Cortex of kidney (tissue), 1 donor: ENCODE measurements at places on chromosomes 13 and 19.

- DNase-seq = no peak
These were observed 111.2 kb upstream of the CLDN10 start for GRCh38 chr13:95441326-95441725.

DNA sequence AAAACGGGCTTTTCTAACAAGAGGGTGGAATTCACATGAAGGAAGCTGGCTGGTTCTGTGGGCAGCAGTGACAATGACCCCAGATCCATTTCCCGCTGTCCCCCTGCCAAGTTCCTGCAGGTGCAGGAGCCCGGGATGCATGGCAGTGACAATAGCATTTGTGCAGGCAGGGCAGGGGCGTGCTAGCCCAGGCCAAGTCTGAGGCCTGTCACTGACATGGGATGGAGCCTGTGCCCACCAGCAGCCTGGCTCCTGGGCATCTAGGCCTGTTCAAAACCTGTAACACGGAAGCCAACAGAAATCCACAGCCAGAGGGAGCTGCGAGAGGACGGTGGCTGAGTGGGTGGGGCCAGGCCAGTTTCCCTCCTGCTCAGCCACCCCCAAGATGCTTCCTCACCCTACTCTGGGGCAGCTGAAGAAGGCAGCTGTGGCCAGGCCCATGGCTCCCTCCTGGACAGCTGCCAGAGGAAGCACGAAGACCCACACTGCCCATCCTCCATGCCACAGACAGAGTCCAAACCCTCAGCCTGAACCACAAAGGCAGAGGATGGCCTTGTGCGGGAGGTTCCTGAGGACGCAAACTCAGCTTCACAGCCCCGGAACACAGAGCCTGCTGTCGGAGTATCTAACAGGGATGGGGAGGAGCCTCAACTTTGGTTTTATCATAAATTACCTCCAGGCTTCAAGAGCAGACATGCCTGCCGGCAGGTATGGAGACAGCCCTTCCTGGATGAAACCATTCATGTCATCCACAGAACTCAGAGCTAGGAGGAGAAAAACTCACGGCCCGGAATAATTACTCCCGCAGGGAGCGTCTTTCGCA, 74.0 kb downstream of the CEBPG start:
- DNase-seq = no peak

- DNase-seq = no peak
These were observed 568 bp downstream of the ATP11A start for GRCh38 chr13:112690283-112690929.

DNA sequence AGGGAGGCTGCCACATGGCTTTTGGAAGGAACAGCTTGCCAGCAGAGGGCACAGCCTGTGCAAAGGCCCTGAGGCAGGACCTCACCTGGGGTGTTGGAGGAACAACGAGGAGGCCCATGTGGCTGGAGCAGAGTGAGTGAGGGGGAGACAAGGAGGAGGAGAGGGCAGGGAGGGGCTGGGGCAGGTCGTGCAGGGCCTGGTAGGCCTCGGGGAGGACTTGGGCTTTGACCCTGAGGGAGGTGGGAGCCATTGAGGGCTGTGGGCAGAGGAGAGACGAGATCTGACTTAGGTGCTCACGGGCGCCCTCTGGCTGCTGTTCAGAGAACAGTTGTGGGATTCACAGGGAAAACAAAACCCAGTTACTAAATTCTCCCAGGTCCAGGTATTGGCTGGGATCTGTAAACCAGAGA, 25.2 kb downstream of the ZNRF4 start:
- DNase-seq = no peak

- DNase-seq = no peak
These were observed 121.9 kb upstream of the TMTC4 start for GRCh38 chr13:100796463-100796862.

- no peak for DNase-seq
These were observed 35.7 kb downstream of the NHLRC3 start for GRCh38 chr13:39073983-39074382.

GRCh38 chr19:7074705-7075282, 5.3 kb downstream of the ZNF557 start:
- DNase-seq = no peak

DNA sequence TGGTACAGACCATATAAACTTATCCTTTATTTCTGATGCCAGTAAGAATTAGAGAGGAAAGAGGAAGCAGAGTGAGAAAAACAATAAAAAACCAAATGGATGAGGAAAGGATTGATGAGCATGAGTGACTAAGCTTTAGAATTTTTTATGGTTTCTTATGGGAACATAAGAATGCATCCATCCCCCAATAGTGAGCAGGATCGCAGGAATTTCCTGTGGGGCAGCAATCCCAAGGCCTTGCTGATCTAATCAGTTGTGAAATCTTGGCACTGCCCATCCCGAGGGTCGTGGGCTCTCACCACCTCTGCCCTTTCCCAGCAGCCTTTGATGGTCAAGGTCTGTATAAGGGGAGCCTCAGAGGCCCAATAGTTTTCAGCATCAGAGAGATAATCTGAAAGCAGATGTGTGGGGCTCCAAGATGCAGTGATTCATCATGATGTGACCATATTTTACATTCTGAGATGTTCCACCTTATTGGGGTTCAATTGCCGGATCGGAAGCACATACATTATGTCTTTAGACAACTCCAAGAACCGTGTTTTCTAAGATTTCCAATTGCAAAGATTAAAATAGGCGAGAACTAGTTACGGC, 222.1 kb downstream of the DNAJC15 start:
- no peak for DNase-seq

GRCh38 chr19:42521346-42522030, 6.8 kb downstream of the CEACAM1 start:
- DNase-seq = no peak

GRCh38 chr19:12611361-12611699, 610 bp downstream of the ZNF791 start:
- DNase-seq = no peak

- no peak for DNase-seq
These were observed 69.6 kb downstream of the STK24 start for GRCh38 chr13:98507282-98507797.

GRCh38 chr19:38321646-38322196, 2.1 kb downstream of the KCNK6 start:
- DNase-seq = no peak

DNA sequence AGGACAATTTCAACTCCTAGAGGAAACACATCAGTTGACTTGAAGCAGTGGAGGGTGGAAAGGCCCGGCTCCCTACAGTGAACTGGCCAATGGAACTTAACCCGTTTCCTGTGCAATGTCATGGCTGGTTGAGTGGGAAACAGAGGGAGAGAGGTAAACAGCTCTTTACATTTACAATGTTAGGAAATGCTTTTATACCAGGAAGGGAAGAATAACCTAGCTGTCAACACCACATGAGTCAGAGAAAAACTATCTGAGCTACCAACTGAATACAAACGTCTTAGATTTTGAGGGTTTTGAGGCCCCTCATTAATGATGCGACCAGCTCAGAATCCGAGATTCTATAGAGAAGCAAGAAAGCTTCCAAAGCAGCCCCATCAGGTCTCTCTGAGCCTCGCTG, 36.7 kb downstream of the CARD8 start:
- no peak for DNase-seq

- DNase-seq = no peak
These were observed 14.2 kb downstream of the ZIC2 start for GRCh38 chr13:99995589-99996380.

DNA sequence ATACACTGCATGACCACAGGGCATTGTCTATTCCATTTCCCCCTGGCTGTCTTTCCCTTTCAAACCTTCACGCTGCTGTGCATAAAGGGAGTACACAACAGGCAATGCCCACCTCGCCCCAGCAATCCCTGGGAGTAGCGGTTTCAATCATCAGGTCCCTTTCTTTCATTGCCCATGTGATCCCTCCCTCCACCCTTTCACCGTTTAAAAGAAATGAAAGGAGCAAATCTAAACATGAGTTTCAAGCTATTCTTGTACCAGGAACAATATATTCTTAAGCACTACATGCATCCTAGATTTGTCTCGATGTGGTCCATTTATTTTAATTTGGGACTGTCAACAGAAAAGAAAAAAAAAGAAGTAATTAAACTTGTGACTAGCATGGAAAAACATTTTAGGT, 123.4 kb upstream of the ARGLU1 start:
- DNase-seq = no peak

GRCh38 chr19:37963190-37963936, 56.4 kb downstream of the SIPA1L3 start:
- DNase-seq = no peak

DNA sequence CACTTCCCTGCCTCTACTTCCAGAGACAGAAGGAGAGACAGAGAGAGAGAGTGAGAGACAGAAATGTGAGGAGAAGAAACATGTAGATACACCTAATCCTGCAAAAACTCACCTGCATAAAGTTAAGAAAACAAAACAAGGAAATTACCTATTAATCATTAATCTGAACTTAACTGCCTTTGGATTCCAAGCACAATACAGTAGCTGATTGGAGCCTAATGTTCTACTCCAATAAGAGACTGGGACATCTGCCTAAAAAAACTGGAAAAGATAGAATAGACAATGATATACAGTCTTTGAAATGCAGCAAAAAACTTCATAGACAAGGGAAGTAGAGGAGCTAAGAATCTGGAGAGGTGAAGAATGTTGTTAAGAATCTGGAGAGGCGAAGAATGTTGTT, 910.2 kb upstream of the SLC10A2 start:
- no peak for DNase-seq

- no peak for DNase-seq
These were observed 250.2 kb downstream of the ABCC4 start for GRCh38 chr13:95050800-95051615.

DNA sequence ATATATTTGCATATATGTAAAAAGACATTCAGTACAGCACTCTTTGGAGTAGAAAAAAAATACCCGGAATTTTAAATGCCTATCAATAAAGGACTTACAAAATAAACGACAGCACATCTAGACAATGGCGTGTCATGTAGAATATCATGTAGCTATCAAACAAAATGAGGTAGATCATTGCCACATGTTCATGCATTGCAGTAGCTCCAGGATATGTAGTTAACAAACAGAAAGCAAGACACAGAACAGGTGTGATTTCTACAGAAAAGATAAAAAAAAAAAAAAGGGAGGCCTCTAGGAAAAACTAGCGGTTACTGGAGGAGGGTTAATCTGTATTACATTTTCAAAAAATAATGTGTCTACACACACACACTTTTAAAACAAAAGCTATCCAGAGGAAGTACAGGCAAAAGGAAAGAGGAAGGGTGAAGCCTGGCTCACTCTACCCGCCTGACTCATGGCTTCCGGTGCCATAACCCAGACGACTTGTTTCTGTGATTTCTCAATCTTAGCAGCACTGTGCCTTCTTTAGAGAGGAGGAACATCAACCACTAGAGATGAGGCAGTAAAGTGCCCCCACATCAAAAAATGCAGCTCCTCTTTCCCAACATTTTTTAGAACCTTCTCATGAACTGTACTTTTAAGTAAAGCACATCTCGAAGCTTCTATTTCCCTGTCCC, 6.9 kb downstream of the KCTD12 start:
- no peak for DNase-seq

DNA sequence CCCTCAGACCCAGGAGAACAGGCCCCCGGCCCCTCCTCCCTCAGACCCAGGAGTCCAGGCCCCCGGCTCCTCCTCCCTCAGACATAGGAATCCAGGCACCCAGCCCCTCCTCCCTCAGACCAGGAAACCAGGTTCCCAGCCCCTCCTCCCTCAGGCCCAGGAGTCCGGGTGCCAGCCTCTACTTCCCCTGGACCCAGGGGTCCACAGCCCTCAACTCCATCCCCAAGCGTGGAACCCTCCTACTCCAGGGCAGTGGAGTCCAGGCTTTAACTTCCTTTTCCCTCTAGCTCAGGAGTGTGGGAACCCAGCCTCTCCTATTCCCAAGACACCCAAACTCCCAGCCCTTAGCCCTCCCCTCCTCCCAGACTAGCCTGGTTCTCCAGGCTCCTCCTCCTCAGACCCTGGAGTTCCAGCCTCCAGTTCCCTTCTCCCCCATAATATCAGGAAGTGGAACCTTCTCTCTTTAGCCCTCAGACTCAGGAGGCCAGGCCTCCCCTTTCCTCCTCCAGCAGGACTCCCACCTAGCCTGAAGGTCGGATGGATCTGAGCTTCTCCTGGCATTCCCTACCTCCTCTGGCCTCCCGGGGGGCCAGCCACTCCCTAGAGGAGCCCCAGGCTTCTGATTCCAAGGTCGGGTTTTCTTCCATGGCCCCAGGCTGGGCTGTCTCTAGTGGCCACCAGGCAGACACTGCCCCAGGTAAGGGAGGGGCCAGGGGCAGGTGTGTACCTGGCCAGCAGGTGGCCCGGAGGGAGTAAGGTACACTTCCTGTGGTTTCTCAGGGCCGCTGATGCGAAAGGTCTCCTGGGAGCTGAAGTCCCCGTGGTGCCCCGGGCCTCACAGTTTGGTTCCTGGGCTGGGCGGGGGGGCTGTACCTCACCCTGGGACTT, at the start of gene TMC4:
TMC4 (minus strand) TSS at position 690 of the 888 bp plus-strand sequence; CDS start at position 647, 43 bp downstream.
- DNase-seq = no peak

DNA sequence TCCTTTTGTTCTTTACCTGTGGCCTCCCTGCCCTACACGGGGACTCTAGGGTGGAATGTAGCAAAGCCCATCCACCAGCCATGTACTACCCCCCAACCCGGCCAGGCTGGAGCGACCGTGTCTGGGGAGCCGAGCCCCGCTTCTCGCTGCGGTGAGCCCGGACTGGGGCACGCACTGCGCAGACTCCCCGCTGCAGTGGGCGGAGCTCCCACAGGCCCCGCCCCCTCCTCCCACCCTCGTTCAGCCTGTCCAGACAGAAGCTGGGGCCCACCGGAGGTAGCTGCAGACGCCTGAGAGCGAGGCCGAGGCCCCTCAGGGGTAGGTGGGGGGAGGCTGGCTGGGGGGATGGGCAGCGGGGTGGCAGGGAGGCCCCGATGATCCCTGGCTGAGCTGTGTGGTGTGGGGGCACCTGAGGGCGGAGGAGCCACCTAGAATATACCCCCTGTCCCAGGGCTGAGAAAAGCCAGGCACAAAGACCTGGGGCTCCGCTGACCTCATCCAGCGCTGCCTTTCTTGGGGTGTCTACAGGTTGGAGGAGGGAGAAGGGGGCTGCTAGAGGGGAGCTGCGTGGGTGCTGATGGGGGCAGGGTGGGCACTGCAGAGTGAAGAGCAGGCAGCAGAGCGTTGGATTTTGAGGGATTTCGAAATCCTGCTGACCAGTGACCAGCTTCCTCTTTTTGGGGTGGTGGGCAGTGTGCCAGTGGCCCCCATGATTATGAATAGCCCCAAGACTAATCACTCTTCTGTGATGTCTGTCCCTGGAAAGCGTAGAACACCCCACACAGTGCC, 17.3 kb downstream of the PLD3 start:
- DNase-seq = no peak

DNA sequence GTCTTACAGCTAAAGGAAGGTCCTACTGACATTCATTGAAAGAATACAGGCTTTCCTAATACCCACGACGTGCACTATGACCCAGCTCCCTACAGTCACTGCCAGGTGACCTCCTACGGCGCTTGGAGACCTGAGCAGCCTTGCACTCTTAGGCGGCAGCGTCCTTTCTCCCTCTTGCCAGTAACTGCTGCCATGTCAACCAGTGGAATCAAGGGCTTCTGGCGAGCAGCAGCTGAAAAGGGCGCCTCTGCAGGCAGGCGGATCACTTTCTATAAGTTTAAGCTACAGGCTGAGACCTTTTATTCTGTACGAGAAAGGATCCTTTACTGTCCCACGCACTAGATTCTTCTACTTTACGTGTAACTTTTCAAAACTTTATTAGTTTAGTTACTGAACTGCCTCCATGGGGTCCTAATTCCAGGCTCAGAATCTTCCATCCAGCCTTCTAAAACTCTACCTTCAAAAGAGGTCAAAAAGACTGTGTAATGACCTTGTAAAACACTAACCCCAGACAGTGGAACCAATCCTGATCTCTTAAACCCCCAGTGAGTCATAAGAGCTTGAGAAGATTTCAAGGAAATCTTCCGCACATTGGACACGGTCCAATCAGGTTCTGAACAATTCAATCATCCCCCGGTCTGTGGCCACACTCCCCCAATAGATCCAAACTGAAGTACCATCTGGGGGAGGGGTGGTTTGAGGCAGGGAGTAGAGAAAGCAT, 1.9 kb downstream of the KCTD12 start:
- DNase-seq = no peak
